Activated CD8-positive, alpha-beta memory T cell treated with anti-CD3 and anti-CD28 coated beads for 24 hours (primary cell): ENCODE measurements at places on chromosomes 12 and 14.

- peak; percentile 35 for DNase-seq
Observed at GRCh38 chr14:104634138-104634760, 29.7 kb upstream of the TMEM179 start.

DNA sequence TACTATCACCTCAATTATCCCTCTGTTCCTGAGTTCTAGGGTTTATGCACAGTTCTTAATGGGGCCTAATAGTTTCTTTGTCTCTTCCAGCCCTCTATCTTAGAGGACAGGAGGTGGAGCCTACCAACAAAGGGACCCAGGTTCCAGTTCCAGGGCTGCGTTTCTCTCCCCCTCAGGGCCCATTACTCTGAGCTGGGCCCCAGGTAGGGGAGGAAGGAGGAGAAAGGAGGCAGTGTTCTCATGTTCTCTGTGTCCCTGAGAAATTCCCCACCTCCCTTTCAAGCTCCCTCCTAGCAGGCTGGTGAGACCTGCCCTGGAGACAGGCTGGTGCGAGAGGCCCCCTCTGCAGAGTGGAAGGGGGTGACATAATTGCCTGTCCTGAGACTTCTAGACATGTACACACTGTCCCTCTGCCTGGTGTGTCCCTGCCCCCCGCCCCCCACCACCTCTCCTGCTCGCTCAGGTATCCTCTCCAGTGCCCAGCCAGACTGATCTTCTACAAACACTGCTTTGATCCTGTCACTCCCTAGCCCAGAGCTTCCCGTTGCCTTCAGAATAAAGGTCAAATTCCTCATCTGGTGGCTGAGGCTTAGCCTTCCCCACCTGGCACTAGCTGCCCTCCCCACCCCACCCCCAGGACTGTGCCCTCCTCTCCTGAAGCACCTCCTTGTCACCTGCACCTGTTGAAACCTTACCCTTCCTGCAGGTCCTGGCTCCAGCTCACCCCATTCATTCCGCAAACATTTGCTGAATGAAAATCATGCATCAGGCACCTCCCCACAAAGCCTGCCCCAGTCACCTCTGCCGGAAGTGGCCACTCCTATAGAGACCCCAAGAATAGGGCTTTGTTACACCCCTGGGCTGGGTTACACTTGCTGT is 21.1 kb upstream of the KRT8 start:
- DNase-seq, result no peak

DNA sequence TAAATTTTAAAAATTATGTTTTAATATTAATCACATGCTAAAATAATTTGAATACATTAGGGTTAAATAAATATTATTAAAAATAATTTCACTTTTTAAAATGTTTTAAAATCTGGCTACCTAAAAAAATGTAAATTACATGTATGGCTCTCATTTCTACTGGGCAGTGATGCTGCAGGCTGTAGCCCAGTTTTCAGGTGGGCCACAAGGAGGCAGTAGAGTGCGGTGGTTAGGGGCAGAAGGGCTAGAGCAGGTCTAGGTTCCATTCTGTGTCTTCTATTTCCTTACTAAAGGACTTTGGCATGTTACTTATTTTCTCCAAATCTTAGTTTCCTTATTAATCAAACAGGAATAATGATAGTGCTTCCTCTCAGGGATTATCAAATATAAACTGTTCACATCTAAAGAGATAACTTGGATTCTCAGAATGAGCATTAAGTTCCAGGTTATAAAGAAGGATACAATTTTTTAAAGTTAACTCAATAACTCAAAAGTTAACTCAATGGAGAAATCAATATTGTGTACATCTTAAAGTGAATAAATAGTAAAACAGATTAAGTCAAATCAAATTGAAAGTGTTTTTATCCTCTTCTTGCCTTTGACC is 54.9 kb upstream of the OVCH1 start:
- DNase-seq, result peak; percentile 76

GRCh38 chr12:89427508-89428156 is 75.3 kb upstream of the DUSP6 start:
- DNase-seq, result no peak

GRCh38 chr12:116392061-116392460 is 114.6 kb upstream of the MED13L start:
- DNase-seq, result no peak

GRCh38 chr14:59852350-59852749 is 18.2 kb downstream of the RTN1 start:
- no peak for DNase-seq

DNA sequence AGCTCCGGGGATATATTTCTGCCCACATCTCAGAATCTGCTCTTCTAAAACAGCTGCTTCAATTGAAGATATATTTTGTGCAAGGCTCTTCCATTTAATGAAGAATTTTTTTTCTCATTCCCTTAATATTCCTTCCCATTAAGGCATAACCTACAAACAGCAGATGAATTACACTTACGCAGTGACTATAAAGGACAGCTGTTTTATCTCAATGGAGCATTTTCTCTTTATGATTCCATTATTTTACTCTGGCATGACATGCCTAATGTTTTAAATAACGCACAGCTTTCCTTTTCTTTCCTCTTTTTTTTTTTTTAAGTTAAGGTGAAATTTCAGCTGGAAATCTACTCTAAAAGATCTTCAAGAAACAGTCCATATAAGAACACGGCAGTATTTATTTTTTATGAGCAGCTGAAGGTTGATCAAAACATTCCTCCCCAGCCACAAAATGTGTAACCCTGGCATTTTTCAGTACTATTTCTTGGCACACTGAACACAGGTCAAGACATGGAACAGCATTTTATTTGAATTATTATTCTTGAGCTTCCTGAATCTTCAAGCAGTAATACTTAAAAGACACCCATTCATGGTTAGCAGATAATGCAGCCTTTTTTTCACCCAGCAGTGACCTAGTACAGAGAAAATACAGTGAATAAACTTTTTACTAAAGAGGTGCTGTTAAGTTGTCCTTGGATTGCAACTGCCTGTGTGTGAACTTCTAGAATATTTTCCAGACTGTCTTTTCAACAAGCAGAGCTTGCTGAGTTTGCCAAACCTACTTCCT is 118.1 kb upstream of the FOXN3 start:
- no peak for DNase-seq

DNA sequence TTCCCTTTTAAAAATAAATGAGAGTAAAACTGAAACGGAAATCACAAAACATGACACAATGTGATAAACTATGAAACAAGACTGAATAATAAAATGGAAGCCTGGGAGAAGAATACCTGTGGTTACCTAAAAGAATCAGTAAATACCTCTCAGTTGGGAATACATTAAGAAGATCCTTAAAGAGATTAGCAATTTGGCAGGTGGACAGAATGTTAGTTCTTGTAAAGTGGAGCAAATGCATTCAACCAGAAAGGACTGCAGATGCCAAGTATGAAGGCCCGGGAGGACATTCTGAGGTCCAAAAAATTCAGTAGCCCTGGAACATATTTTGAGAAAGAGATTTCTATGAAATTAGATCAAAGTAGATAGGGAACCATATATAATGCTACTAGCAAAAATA is 861.3 kb upstream of the SEL1L start:
- DNase-seq, result no peak

DNA sequence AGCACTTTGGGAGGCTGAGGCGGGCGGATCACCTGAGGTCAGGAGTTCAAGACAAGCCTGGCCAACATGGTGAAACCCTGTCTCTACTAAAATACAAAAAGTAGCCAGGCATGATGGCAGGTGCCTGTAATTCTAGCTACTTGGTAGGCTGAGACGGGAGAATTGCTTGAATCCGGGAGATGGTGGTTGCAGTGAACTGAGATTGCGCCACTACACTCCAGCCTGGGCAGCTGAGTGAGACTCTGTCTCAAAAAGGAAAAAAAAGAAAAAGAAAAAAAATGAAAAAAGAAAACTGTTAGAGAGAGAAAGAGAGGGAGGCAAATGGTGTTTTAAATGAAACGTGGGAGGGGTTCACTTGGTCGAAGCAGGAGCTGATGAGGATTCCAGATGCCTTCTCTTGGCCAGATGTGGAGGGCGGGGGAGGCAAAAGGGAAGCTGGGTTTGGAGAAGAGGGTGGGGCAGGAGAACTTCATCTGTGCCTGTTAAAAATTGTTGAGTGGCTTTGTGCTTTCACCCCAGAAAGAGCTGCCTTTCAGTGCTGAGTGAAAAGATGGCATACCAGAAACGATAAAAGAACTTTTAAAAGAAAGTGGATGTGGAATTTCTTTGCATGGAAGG is 1.1 kb downstream of the EMP1 start:
- DNase-seq, result no peak

DNA sequence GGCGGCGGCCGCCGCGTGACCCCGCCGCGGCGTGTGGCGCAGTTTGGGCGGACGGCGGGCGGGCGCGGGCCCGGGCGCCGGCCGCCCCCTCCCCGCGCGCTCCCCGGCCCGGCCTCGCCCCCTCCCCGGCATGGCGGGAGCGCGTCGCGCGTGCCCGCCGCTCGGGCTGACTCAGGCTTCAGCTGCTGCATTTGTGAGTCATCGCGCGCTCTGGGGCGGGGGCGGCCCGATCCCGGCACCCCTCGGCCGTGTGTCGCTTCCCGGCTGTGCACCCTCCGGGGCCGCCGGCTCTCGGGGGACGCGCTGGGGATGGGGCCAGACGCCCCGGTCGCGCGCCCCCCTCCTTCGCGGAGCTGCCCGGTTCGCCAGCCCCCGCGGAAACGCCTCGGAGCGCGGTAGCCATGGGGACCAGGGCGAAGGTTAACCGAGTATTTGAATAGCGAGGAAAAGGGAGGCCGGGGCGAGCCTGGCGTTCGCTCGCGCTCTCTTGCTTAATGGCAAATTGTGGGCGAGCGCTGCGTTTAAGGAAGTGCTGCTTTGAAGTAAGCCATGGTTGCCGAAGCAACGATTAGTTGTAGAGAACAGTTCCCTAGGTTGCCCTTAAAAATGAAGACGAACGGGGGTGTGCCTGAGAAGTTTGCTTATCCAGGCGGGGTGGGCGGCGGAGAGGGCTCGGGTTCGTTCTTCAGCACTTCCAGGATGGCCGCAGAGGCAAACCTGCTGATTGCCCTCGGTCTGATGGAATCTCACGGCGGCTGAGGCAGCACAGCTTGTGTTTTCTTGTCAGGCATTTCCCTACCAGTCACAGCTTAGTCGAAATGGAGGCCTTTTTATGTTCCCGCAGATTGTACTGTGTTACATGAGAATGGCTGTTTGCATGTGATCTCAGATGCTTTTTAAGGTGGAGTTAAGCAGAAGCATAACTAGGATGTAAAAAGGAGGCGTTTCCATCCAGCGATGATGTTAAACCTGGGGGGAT is 896 bp downstream of the EIF5 start:
- DNase-seq, result peak; percentile 90

DNA sequence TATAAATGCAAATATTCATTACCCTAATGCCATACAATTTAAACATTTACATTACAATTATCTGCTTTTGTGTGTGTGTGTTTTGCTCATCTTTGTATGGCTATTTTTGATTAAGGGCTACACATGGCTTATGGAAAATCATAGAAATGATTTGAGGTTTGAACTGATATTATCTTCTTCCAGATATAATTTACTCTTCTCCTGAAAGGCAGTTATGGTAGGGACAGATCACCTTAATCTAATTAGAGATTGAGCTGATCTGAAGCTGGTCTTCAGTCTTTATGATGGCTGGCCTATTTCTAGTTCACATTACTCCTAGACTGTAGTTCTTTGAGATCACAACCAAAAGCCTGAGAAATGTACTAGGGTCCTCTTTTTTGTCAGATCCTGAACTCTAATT is 15.6 kb downstream of the ABHD12B start:
- DNase-seq, result no peak

DNA sequence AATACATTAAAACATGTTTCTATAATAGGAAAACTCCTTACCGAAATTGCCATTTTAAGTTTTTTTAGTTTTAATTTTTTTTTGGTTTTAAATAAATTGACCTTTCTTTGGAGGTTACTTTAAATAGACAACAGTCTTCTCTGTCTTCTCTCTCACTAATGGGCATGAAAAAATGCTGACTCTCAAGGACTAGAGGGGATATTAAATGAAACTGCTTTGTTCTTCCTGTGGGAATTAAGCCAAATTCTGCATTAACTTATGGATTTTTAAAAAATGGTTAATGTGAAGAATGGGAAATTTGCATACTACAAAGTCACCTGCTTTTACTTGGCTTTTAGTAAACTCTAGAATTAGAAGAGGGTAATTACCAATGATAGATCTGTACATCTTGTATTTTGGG is 378.9 kb downstream of the TMTC2 start:
- DNase-seq, result no peak

GRCh38 chr12:29690728-29691127 is 93.0 kb downstream of the TMTC1 start:
- DNase-seq, result no peak

GRCh38 chr12:15629761-15630160 is 159.4 kb downstream of the EPS8 start:
- DNase-seq, result no peak

DNA sequence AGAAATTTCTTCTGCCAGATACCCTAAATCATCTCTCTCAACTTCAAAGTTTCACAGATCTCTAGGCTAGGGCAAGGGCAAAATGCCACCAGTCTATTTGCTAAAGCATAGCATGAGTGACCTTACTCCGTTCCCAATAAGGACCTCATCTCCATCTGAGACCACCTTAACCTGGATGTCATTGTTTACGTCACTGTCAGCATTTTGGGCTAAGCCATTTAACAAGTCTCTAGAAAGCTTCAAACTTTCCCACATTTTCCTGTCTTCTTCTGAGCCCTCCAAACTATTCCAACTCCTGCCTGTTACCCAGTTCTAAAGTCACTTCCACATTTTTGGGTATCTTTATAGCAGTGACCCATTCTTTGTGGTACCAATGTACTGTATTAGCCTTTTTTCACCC is 259.2 kb upstream of the KITLG start:
- no peak for DNase-seq

GRCh38 chr12:76318773-76319594 is 29.2 kb downstream of the BBS10 start:
- DNase-seq, result no peak

- DNase-seq, result no peak
Observed at GRCh38 chr12:58922849-58923248, 2.5 kb upstream of the LRIG3 start.

GRCh38 chr14:55340482-55340881 is 69.3 kb downstream of the FBXO34 start:
- DNase-seq, result no peak

GRCh38 chr12:52522346-52523011 is 2.3 kb upstream of the KRT5 start:
- DNase-seq, result peak; percentile 50

- DNase-seq, result no peak
Observed at GRCh38 chr12:132071830-132072384, 72.2 kb downstream of the DDX51 start.

DNA sequence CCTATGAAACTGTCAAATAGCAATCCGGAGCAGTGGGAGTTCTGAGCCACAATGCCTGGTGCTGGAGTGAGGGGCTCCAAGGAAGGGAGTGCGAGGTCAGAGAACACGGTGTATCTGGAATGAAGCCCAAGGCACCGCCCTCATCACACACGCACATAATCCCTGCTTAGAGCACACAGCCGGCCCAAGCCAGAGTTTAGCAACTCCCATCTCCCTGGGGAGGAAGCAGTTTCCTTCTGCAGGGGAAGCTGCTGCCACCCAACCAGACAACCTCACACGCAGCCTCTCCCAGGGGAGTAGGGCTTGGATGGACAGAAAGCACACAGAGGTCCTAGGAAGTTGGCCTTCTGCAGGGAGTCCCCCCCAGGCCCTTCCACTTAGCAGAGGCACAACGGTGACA is 31.3 kb downstream of the ACTN1 start:
- DNase-seq, result no peak

GRCh38 chr12:122974892-122975789 is at the start of gene OGFOD2:
Gene OGFOD2 (plus strand): TSS chr12:122975244. CDS start chr12:122975252, 8 bp downstream.
- peak; percentile 96 for DNase-seq

GRCh38 chr12:114935658-114936057 is 251.7 kb upstream of the TBX3 start:
- no peak for DNase-seq

GRCh38 chr14:83632375-83632774 is 1897.6 kb upstream of the FLRT2 start:
- DNase-seq, result no peak

GRCh38 chr14:99062216-99062615 is 209.8 kb downstream of the BCL11B start:
- DNase-seq, result peak; percentile 37
